Jurkat, Clone E6-1 (cell line): ENCODE measurements at places on chromosomes 13 and 19.

DNA sequence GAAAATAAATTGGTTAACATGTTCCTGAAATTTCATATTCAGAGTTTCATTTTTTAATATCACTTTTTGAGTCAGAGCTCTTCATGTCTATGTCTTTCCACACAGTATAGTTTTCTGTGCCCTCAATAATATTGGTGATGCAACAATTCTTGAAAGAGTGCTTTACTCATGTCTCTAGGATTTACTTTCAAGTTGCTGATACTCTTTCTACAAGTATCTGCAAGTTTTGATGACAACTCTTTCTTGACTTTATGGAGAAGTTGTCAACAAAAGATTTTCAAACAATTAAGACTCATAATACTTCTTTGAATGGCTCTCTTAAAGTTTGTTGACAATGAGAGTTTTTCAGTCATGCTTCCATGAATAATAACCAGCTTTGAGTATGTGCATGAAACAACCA lies 561.7 kb downstream of the DIAPH3 start:
- no peak for DNase-seq

DNA sequence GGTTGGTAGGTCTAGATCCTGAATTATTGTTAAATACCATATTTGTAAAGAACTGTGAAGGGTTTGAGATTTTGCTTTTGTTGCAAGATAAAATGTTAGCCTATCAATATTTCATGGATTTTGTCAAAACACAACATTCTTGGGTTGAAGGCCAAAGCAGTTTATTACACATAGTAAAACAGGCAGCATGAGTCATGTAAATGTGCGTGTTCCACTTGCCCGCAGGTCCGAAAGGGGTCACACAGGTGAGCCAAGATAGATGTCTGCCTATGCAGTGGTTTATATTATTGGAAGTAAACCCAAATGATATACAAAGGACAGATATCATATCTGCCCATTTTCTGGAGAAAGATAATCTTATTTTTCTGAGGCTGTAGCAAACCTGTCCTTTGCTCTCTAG lies 1654.4 kb upstream of the SPRY2 start:
- no peak for DNase-seq

DNA sequence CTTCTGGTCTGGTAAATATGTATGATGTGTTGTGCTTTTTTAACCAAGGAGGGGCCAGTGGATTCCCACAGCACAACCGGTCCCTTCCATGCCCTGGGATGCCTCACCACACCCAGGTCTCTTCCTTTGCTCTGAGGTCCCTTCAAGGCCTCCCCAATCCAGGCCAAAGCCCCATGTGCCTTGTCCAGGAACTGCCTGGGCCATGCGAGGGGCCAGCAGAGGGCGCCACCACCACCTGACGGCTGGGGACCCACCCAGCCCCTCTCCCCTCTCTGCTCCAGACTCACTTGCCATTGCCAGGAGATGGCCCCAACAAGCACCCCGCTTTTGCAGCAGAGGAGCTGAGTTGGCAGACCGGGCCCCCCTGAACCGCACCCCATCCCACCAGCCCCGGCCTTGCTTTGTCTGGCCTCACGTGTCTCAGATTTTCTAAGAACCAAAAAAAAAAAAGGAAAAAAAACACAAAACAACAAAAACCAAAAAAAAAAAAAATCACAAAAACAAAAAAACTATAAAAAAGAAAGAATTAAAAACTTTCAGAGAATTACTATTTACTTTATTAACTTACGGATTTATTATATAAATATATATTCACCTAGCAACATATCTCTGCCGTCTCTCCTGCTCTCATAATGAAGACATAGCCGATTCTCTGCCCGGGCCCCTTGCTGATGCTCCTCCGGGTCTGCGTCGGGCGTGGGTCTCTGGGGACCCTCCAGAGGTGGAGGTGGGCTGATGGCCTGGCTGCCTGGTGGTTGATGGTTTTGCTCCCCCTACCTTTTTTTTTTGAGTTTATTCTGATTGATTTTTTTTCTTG lies 14.4 kb downstream of the CAPN12 start:
- peak; percentile 27 for DNase-seq

DNA sequence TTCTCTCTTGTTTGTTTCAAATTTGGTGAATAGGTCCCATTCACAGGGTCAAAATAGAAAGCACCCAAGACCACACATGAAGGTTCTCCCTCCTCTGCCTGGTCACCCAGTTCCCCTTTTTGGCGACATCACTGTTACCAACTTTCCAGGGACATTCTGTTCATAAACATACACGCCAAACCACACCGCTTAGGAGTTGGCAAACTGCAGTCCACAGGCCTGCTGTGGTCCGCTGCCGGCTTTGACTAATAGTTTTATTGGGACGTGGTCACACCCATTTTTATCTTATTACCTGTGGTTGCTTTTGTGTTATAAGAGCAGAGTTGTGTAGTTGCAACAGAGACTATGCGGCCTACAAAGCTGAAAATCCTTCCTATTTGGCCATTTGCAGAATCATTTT lies 24.2 kb downstream of the UHRF1 start:
- no peak for DNase-seq

GRCh38 chr19:42281146-42281826 lies 12.2 kb downstream of the CIC start:
- no peak for DNase-seq

DNA sequence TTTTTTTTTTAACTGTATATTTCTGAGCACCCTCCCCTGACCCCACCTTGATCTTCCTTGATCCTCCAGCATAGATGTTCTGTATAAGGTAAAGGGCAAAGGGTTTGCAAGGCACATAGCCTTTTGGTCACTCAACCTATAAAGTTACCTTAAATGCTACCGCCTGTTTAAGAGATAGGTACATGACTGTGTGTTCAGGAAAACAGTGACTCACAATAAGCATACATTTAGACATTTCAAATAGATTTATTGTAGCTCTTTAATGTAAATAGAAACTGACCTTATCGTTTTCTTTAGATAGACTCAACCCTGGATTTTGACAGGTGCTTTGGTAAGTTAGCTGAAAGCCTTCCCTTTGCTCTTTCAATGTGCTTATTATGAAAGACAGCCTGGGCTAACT lies 15.2 kb upstream of the SLC10A2 start:
- DNase-seq: no peak

- DNase-seq: no peak
These were observed 12.5 kb upstream of the MYCBP2 start for GRCh38 chr13:77339408-77339807.

GRCh38 chr19:52473655-52474350 lies 20.4 kb downstream of the ZNF578 start:
- no peak for DNase-seq

- DNase-seq: no peak
These were observed 196.8 kb downstream of the POSTN start for GRCh38 chr13:37401721-37402120.

- DNase-seq: no peak
These were observed 485 bp downstream of the CRYL1 start for GRCh38 chr13:20525144-20525600.

DNA sequence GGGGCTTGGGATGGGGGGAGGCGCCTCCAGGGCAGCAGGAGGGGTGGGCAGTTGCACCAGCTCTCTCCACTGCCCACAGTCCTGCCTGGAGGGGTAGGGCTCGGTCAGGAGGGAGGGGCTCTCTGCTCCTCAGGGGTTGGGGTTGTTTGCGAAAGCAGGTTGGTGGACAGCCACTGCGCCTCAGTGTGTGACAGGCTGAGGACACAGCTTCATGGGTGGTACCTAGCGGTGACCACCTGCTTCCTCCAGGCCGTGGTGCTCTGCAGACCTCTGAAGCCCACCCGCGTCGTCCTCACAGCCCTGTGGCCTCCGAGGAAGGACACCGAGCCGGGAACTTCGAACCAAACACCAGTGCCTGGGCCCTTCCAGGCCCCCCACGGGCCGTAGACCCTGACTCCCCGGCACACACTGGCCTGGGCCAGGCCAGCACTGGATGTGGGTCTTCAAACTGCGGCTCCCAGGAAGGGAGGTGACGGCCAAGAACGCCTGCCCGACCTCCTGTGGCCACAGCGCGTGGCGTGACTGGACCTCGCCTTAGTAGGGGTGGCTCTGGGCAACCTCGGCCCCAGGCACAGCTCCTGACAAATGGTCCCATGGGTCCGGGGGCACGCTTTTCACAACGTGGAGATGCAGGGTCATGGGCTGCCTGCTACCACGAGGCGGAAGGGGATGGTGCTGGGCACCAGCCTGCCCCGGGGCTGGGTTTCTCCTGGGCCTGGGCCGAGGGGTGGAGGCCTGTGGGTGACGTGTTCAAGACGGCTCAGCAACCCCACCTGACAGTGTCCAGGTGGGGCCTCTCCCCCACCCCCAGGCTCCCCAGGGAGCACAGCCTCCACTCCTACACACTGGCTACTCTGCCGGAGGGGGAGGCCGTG lies 173.2 kb downstream of the KDM4B start:
- no peak for DNase-seq

DNA sequence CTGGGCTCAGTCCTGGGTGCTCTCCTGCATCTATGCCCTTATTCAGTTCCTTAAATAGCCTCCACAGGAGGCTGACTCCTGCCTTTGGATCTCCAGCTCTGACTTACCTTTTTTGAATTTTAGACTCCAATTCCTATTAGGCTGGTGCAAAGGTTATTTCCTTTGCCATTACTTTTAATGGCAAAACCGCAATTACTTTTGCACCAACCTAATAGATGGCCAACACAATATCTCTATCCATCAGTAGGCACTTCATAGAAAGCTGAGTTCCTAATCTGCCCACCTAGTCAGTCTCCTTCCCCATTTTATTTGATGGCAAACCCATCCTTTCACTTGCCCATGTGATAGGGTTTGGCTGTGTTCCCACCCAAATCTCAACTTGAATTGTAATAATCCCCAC lies 95.3 kb downstream of the CACNA1A start:
- DNase-seq: no peak

- no peak for DNase-seq
These were observed 37.9 kb downstream of the ARHGAP35 start for GRCh38 chr19:46898731-46899130.

DNA sequence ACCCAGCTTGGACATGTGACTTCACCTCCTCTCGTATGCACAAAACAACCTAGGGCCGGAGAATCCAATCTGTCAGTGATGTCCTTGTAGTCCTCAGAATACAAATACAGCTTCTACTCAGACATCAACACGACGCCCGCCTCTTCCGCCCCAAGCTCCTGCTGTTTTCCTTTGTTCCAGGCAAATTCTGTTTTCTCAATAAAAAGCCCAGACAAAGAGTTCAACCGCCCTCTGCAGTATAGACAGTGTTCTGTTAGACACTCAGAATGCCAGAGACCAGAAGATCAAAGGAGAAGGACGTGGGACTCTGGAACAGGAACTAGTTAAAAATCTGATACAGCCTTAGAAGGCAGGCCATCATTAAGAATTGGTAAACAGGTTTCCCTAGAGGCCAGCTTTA lies 42.0 kb upstream of the GGACT start:
- DNase-seq: no peak

DNA sequence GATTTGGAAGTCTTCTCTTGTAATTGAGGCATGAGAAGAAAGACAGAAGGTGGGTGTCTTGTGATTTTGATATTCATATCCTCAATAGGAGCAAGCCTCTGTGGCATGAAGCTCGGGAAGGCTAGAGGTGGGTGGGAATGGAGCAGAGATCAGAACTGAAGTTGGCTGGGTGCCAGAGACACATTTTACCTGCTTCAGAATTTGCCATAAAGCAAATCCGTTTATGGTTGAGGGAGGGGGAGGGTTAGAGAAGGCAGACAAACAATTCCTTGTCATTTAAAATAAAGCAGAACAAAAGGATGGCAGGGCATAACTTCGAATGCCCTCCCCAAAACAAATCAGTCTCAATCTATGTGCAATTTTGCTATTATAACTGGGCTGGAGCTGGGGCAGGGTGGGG lies 305.9 kb downstream of the KLF5 start:
- DNase-seq: no peak

DNA sequence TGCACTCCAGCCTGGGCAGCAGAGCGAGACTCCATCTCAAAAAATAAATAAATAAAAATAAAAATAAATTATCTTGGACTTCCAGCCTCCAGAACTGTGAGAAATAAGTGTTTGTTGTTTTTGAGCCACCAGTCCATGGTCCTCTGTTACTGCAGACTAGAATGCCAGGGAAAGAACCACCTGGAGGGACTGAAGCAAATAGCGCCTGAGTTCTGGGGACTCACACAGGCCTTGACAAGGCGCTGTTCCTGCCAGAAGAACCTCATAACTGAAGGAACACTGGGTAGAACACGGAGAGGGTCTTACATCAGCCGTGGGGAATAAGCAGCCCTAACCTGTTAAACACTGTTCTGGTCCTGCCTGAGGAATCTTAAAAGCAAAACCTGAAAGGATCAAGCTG lies 8.4 kb upstream of the LENG8 start:
- no peak for DNase-seq

DNA sequence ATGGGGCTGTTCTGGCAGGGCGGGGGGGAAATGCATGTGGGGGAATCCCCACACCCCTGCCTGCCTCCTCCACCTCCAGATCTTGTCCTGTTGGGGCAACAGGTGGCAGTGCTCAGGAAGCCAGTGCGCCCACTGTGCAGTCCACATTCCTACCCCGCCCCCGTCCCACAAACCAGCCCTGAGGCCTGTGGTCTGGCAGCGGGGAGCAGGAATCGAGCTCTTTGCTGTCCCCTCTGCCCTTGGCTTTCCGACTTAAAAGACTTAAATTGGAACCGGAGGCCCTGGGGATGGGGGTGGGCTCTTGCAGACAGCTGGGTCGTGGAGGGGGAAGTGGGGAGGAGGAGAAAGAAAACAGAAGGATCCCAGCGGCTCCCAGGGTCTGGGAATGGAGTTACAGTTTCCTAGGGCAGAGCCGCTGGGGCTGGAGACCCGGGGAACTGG lies 4.3 kb downstream of the NANOS3 start:
- DNase-seq: peak; percentile 57

- peak; percentile 28 for DNase-seq
These were observed 116.6 kb upstream of the UQCRFS1 start for GRCh38 chr19:29329460-29330134.

DNA sequence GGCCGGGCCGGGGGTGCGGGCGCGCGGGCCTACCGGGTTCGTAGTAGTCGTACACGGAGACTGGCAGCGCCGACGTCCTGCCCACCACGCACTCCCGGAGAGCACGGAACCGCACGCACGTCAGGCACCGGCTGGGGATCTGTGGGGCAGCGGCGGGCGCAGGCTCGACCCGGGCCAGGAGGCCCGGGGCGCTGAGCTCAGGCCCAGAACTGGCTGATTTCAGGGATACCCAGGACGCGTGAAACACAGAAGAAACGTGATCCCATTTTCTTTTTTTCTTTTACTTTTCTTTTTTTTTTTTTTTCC lies 9.0 kb downstream of the F2RL3 start:
- DNase-seq: no peak

DNA sequence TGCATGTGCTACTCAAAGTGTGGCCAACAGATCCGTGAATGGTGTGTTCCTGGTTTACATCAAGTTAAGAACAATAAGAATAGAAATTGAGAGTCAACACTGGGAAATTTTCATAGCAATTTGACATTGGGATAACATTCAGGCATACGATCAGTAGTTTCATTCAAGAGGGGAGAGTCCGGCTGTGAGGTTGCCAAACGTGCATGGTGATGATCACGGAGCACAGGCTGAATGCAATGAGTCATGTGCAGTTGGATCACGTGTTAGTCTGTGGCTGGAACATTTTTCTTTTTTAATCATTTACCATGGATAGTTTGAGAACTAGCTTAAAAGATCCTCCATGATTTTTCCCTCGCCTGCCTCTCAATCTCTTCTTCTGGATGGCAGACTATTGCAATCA lies 2.5 kb upstream of the DCT start:
- DNase-seq: no peak

GRCh38 chr19:11423791-11424181 lies 4.7 kb upstream of the RGL3 start:
- DNase-seq: no peak
